SJCRH30 (cell line): ENCODE measurements at places on chromosomes 1 and 21.

- no peak for DNase-seq
Measured at GRCh38 chr21:29287383-29287782, 11.3 kb upstream of the BACH1 start.

DNA sequence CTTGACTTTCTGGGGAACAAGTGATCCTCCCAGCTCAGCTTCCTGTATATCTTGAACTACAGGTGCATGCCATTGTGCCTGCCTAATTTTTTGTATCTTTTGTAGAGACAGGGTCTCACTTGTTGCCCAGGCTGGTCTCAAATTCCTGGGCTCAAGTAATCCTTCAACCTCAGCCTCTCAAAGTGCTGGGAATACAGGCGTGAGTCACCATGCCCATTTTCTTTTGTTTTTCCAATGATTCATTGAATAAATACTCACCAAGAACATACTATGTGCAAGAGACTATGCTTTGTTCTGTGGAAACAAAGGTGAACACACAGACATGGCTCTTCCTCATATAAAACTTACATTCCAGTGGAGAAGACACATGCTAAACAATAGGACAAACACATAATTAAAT is 407.8 kb upstream of the DAB1 start:
- DNase-seq = no peak

GRCh38 chr1:117208580-117208979 is 2.1 kb downstream of the VTCN1 start:
- DNase-seq = no peak

DNA sequence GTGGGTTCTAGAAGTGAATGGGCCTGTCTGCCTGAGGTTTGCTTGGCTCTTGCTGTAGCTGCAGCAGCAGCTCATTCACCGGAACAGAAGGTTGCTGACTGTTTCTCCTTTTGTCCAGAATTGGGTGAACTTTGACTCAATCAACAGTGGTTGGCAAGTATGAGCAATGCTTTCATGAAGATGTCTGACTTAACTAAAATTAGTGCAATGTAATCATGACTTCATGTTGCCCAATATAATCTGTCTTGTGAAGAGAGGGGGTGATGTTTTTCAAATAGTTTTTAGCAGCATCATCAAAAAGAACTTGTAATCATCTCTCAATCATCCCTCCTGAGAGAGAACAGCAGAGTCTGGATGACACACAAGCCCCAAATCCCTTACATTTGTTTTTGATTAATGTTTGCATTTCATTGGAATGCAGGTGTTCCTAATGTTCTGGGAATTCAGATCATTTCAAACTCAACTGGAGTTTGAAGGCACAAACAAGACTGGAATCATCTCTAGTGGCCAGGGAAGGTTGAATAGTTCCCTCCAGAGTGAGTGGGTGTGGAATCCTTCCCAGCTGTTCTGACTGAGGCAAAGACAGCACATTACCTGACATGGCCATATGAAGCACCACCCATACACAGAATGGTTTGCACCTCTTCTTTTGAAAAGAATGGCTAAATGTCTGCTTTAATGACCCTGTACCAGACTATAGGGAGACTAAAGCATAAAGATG is 82.9 kb downstream of the HLX start:
- DNase-seq = no peak

DNA sequence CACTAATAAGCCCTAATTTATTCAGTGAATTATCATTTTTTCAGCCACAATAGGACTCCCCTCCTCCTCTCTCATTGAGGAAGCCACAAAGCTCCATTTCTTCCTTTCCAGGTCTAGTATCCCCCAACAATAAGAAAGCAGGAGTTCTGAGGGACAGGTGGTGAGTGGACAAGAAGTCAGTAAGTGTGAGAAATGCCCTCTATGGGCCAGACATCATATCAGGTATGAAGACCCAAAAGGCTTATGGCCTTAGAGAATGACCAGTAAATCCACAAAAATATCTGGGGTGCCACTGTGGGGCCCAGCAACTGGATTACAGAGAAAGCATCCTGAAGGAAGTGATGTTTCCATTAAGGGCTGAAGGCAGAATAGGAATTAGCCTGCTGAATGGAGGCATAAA is 175.7 kb downstream of the TRIM33 start:
- DNase-seq = no peak

GRCh38 chr1:86233403-86233802 is 76.8 kb upstream of the COL24A1 start:
- no peak for DNase-seq
